Activated T-cell treated with anti-CD3 and anti-CD28 coated beads, Interleukin-2, amount 50 U/mL, for 72 hours (primary cell): ENCODE measurements at places on chromosomes 13 and 19.
A peak's percentile ranks its signal among the peaks of the same experiment; 100 is the strongest.

- no peak overlapping the region for H3K27ac ChIP-seq
- peaks cover 8% of the 10 kb centered on the region for H3K4me1 ChIP-seq
- DNase-seq = no peak
- H3K4me3 ChIP-seq = no peak overlapping the region
Measured at GRCh38 chr19:6564393-6564792, 26.6 kb downstream of the CD70 start.

- no peak for DNase-seq
- peaks cover 32% of the 10 kb centered on the region for H3K4me1 ChIP-seq
- H3K27ac ChIP-seq = peak overlapping the region; percentile 99
- H3K27me3 ChIP-seq = no peaks in the 10 kb centered on the region
- peaks cover 2% of the 10 kb centered on the region for H3K36me3 ChIP-seq
- peak overlapping the region; percentile 98 for H3K4me3 ChIP-seq
Measured at GRCh38 chr13:48532256-48532505, 699 bp downstream of the RCBTB2 start.

DNA sequence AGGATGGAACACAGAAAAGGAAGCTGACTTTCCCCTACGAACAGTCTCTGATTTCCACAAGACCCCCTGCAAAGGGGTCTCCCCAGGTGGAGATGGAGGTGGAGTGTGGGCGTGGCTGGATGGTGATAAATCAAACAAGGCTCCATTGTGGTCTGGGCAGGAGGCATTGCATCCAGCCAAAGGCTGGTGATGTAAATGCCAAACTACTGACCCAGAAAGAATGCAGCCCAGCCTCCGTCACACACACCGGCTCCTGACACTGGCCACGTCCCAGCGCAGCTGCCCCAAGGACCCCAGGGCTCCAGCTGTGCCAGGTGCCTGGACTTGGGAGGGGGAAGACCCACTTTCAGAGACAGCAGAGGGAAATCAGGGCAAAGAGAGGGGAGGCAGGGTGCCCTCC is 6.3 kb downstream of the SLC7A1 start:
- H3K27ac ChIP-seq = no peak overlapping the region
- no peaks in the 10 kb centered on the region for H3K27me3 ChIP-seq
- no peak for DNase-seq
- H3K4me1 ChIP-seq = peaks cover 94% of the 10 kb centered on the region
- H3K36me3 ChIP-seq = peaks cover 7% of the 10 kb centered on the region

DNA sequence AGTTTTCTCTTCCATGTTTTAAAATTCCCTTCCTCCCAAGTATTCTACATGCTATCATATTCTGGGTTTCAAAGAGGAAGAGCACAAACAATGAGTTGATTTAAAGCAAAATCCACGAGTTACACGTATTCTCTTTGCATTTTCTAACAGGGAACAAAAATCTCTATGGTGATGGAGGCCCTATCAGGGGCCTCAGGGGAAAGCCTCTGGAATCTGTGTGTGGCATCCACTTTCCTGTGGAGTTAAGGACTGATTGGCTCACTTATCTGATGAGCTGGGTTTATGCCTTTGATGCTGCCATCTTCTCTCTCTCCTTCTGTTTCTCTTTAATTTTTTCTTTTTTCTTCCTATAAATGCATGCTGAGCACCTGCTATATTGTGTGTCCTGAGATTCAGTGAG is 14.8 kb downstream of the OLFM4 start:
- no peak for DNase-seq
- H3K4me1 ChIP-seq = no peaks in the 10 kb centered on the region
- no peak overlapping the region for H3K4me3 ChIP-seq
- H3K36me3 ChIP-seq = no peaks in the 10 kb centered on the region
- H3K27ac ChIP-seq = no peak overlapping the region
